ENCODE measurements at places on chromosomes 16 and 17. TPM values are rescaled to one million over a fixed set of nuclear protein-coding genes. Genes with fewer than 3 reads are reported as not detected.

The SSTR5 gene
- not detected for polyA plus RNA-seq

The BCAS3 gene
- 10.2 TPM for polyA plus RNA-seq

The MAP2K4 gene
- 25.3 TPM for polyA plus RNA-seq

The CLDN9 gene
- 1.8 TPM for polyA plus RNA-seq

The TEX19 gene
- polyA plus RNA-seq = 0.23 TPM

The HOXB5 gene
- not detected for polyA plus RNA-seq

The ABCC3 gene
- not detected for polyA plus RNA-seq

The ABI3 gene
- 2.4 TPM for polyA plus RNA-seq

The LITAF gene
- 147 TPM for polyA plus RNA-seq

The KCNJ12 gene
- polyA plus RNA-seq = 0.61 TPM

The KRT39 gene
- not detected for polyA plus RNA-seq

The USB1 gene
- 79.6 TPM for polyA plus RNA-seq

The SLC2A4 gene
- 6.9 TPM for polyA plus RNA-seq

The STH gene
- polyA plus RNA-seq = 0.55 TPM

The CCL15 gene
- polyA plus RNA-seq = not detected

The CSF3 gene
- polyA plus RNA-seq = not detected

The NPIPA3 gene
- 0.57 TPM for polyA plus RNA-seq

The TPSD1 gene
- polyA plus RNA-seq = not detected

The RRAD gene
- polyA plus RNA-seq = 0.18 TPM

The CTU2 gene
- 25.7 TPM for polyA plus RNA-seq

The NEUROD2 gene
- not detected for polyA plus RNA-seq

The TP53TG3 gene
- polyA plus RNA-seq = not detected

The GDPD1 gene
- polyA plus RNA-seq = 7.8 TPM
